ENCODE measurements at places on chromosomes 2 and 18.

DNA sequence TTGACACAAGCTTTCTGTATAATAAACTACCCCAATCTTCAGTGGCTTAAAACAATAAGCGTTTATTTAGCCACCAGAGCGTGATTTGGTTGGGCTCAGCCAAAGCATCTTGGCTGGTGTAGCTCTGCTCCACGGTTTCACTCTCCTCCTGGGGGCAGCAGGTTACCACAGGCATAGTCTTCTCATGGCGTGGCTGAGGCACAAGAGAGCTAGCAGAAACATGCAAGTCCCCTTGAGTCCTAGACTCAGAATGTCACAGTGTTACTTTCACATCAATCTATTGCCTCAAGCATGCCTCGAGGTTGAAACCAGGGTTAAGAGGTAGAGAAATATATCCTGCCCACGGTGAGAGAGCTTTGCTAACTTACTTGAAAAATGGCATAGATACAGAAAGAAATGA, 19.9 kb upstream of the SLC9A2 start:
- no peak for DNase-seq

DNA sequence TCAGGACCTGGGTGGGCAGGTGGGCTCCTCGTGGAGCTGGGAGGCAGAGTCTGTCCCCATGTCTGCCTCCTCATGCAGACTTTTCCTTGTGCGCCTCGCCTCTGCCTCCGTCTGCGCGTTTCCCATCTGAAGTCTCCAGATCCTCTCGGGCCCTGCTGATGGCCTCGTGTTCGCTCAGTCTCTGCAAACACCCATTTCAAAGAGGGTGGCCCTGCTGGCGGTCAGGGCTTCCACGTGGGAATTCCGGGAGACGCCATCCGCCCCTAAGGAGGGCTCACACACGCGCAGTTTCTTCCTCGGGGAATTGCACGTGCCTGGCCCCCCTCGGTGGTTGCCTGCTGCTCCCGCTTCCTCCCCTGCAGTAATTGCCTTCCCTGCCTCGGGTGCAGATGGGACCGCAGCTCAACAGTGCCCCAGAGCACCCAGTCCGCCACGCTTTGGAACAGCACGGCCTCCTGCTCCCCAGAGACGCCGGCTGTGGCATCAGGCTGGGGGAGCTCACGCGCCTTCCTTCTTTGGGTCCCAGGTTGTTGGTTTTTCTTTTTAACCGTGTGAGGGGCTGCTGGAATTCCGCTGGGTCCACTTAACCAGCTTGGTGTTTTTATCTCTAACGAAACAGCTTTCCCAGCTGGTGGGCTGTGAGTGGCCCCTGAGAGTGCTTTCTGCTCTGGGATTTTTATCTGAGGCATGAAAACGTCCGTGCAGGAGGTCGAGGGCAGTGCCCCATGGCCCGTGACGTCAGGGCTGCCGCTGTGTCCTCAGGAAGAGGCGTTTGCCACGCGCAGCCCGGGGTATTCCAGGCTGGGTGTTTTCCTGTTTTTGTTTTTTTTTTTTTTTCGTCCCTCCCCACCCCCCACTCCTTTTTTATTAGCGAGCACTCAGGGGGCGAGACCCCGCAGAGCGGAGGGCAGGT, 16.1 kb downstream of the NFATC1 start:
- no peak for DNase-seq

DNA sequence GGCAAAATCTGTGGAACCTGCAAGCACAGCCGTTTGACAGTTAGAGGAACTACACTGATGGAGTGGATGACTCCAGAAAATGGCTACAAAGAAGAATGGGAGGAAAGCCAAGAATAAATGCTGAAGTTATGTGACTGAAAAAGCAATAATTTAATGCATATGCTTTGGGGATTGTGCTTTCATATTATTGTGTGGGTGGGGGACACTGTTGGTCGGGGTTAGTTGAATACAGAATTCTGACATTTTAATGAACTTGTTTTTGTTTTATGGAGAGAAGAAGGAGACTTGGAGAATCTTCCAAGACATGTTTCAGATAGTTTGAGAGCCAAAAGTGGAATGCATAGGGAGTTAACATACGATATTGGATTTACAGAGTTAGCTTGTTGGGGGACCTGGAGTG, 68.5 kb downstream of the NRP2 start:
- no peak for DNase-seq

GRCh38 chr18:29104671-29105070, 927.7 kb upstream of the CDH2 start:
- DNase-seq = no peak

GRCh38 chr2:169868951-169869350, 41.7 kb downstream of the UBR3 start:
- no peak for DNase-seq

DNA sequence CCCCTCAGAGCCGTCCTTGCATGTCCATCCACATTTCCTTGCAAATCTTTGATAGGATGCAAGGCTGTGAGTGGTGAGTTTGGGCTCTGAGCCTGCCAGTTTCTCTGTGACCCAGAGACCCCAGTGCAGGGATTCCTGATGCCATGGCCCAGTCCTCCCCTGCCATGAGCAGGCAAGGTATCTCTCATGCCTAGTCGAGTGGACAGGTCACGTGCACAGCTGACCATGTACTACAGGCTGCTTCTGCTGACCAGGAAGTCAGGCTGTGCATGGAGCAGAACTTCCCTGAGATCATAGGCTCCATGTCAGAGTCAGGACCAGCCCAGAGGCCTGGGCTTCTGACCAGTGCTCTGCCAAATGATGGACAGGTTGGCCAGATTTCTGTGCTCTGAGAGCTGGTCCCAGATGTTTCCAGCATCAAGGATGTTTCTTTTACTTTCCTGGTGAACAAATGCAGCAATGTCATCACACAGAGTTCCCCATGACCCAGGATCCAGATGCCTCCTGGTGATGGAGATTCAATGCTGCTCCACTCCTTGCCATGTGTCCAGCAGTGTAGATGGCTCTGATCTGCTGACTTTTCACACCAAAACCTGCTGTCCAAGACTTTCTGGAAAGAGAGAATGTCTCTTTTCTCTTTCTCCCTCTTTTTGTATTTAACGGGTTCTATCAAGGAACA, 321.6 kb upstream of the HS6ST1 start:
- no peak for DNase-seq

DNA sequence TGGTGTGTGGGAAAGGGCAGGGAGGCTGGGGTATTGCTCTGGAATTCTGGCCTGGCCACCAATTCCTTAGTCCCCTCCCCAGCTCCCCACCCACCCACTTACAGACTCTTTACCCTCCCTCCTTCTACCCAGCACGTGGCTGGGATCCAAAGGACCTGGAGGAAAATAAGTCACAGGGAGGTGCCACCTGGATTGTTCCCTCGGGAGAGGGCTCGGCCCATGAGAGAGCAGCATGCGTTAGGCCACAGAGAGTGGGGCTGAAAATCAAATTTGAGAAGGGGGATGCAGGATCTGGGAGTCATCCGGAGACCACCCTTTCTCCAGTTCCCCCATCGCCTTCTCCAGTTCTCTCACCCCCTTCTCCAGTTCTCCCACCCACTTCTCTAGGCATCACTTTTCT, 3.0 kb downstream of the ASPRV1 start:
- no peak for DNase-seq

GRCh38 chr2:84888401-84889276, 7.8 kb upstream of the TRABD2A start:
- no peak for DNase-seq

DNA sequence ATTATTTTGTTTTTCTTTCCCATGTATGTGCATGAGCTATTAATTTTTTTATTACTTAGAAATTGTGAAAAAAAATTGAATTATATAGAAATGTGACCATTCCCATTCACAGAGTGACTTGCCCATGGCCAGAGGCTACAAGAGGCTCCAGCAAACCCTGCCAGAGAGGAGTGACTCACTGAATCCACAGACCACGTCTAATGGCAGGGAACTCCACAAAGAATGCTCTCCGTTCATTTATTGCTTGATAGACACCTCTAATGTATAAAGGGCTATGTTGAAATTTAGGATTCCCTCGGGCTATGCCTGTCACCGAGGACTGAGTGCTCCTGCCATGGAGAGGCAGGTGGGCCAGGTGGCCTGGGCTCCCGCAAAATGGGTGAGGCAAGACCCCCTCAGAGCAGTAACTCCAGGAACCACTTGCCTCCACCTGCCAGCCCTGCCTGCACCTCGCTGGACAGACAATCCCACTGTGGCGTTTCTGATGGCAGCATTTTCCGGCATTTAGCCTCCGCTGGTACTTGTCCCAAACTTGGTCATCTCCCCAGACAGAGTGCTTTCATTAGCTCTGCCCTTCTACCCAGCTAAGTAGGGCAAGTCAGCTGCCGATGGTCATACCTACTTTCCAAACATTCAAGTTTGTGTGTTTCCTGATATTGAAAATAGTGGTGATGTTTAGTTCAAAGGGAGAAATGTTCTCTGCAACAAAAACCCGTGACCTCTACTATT, 200.3 kb downstream of the PRKCE start:
- DNase-seq = no peak

- no peak for DNase-seq
These were observed 358.7 kb upstream of the TNP1 start for GRCh38 chr2:217218269-217219163.
